ENCODE measurements at places on chromosomes 3 and 15.

GRCh38 chr15:66851311-66852063, 149.5 kb downstream of the SMAD6 start:
- DNase-seq: peak; percentile 90

- DNase-seq: no peak
Measured at GRCh38 chr3:179723617-179724016, 70.8 kb downstream of the USP13 start.

DNA sequence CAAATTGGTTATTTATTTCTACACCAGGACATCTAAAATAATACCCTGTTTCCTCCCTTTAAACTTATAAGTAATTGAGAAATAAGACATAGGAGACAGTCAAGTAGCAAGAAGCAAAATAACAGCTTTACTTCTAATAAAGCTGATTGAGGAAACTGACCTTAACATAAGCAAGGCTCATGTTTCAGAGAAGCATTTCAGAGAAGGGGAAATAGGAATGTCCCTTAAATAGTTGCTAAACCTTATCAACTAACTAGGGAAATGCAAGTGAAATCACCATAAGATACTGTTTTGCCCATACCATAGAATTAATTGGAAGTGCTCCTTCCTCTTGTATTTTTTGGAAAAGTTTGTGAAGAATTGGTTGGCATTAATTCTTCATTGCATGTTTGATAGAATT, 84.9 kb downstream of the B3GALNT1 start:
- DNase-seq: no peak

- no peak for DNase-seq
Measured at GRCh38 chr3:171086914-171087313, 60.4 kb upstream of the SLC2A2 start.

- no peak for DNase-seq
Measured at GRCh38 chr3:149005416-149005815, 14.1 kb downstream of the GYG1 start.

GRCh38 chr15:46450810-46451182, 816.0 kb downstream of the SQOR start:
- DNase-seq: no peak

GRCh38 chr3:9007928-9008327, 44.7 kb upstream of the RAD18 start:
- no peak for DNase-seq

- no peak for DNase-seq
Measured at GRCh38 chr3:4805662-4806061, 173.6 kb upstream of the BHLHE40 start.

DNA sequence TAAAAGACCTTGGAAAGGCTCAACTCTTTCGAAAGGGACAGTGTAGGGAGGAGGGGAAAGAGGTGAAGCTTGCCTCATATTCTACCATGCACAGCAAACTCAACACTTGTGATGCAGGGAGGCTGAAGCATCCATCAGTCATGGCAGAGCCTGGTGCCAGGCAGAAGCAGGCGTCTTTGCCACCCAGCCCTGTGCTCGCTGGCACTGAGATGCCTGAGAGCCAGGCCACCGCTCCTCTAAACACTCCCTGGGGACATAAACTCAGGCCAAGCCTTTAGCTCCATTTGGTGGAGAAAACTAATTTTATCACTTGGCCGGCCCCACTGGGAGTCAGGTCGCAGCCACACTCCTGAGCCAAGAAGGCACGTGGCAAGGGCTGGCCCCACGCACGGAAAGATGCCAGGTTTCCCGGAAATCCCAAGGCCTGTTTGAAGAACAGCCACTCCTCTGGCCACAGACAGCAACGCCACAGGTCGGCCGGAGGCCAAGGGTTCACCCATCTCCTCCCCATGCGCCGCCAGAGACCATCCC, 30.7 kb downstream of the XXYLT1 start:
- DNase-seq: no peak

GRCh38 chr15:24955531-24955921, 739 bp downstream of the SNRPN start:
- peak; percentile 42 for DNase-seq

DNA sequence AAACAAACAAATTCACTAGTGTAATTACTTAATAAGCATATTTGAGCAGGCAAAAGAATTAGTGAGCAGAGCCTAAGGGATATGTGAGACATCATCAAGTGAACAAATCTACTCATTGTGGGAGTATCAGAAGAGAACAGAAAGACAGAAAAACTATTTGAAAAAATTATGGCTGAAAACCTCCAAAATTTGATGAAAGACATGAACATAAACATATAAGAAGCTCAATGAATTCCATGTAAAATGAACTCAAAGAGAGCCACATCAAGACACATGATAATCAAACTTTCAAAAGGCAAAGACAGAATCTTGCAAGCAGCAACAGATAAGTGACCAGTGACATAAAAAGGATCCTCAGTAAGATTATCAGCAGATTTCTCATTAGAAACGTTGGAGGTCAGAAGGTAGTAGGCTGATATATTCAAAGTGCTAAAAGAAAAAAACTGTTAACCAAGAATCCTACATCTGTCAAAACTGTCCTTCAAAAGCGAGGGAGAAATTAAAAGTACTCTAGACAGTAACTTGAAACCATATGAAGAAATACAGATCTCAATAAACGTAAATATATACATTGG, 83.0 kb upstream of the UBP1 start:
- DNase-seq: no peak

- DNase-seq: no peak
Measured at GRCh38 chr15:79702621-79703020, 194.2 kb downstream of the MTHFS start.

GRCh38 chr3:123349201-123349535, 99.7 kb downstream of the ADCY5 start:
- DNase-seq: no peak

Data from NCI-H69 (cell line).